ENCODE measurements at places on chromosomes 2 and 18.

- DNase-seq: no peak
These were observed 134.7 kb downstream of the ASXL3 start for GRCh38 chr18:33712719-33713118.

- DNase-seq: no peak
These were observed 99.5 kb downstream of the MAP4K4 start for GRCh38 chr2:101796825-101797600.

DNA sequence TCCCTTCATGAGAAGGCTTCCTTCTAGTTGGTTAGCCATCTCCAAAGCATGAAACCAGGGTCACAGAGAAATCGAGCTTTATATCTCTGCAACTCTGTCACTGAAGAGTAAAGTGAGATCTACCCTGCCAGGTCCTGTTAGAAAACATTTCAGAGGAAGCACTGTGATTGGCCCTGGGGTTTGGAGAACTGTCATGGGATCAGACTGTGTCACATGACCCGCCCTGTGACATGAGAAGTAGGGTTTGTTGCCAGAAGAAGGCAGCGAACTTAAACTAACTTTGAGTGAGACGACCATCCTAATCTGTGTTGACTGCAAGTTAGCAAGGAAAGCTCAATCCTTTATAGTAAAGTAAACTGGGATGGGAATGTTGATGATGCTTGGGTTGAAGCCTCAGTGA is 55.5 kb downstream of the SLC9A2 start:
- no peak for DNase-seq

DNA sequence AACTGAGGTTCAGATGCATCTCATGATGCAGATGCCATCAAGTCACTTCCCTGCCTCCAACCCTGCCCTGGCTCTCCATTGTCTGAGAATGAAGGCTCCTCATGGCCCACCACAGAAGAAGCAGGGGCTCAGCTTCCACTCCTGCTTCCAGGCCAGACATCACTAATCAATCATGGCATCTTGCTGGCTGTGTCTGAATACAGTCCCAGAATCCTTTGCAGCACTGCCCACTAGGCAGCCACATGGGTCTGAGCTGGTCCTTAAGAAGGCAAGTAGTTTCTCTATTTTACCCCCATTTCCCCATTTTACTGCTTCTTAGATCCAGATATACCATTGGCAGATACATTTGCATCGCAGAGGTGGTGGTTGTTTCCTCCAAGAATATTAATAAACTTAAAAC is 7.3 kb downstream of the ASPRV1 start:
- DNase-seq: no peak

- DNase-seq: no peak
These were observed 122.8 kb upstream of the MSH6 start for GRCh38 chr2:47660168-47660567.

DNA sequence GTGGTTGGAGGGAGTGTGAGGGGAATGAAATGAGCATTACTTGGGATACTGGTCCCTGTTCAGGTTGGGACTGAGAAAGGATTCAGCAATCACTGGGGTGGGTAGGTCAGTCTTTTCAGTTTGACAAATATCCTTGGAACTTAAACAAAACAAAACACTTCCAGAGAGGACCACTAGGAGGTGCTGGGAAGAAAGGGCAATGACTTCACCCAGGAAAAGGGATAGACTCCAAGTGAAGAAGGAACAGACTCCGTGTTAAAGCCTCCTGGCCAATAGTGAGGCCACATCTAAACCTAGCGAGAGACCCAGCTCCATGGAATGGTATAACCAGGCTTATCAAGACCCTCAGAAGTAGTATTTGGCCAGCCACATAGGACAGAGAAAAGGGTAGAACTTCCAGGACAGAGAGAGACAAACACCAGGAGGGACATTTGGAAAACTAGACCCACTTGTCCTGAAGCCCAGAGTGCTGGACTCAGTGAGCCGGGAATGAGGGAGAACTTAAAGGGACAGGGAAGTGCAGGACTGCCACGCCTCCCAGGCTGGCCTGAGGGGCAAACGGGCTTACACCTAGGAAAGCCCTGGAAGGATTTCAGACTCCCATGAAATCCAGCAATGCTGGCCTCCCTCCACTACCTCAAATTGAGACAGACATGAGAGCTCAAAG is 19.6 kb upstream of the KCNG3 start:
- peak; percentile 26 for DNase-seq

GRCh38 chr2:237392186-237392585 is 21.8 kb downstream of the COL6A3 start:
- DNase-seq: no peak

- no peak for DNase-seq
These were observed 268.8 kb downstream of the ARHGAP15 start for GRCh38 chr2:143397884-143398614.

DNA sequence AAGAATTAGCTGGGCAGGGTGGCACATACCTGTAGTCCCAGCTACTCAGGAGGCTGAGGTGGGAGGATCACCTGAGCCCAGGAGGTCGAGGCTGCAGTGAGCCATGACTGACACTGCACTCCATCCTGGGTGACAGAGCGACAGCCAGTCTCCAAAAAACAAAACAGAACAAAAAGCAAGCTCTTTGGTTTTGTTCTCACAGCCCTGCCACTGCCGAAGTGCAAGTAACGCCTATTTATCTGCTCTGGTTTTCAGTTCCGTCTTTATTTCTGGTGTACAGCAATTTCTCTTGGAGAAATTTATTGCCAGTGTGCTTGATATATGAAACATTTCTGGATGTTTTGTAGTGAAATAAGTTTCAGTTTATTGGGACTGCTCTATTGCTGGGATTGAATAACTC is 61.9 kb downstream of the RAB10 start:
- DNase-seq: no peak

GRCh38 chr2:145652036-145652435 is 1132.1 kb upstream of the ZEB2 start:
- DNase-seq: no peak

DNA sequence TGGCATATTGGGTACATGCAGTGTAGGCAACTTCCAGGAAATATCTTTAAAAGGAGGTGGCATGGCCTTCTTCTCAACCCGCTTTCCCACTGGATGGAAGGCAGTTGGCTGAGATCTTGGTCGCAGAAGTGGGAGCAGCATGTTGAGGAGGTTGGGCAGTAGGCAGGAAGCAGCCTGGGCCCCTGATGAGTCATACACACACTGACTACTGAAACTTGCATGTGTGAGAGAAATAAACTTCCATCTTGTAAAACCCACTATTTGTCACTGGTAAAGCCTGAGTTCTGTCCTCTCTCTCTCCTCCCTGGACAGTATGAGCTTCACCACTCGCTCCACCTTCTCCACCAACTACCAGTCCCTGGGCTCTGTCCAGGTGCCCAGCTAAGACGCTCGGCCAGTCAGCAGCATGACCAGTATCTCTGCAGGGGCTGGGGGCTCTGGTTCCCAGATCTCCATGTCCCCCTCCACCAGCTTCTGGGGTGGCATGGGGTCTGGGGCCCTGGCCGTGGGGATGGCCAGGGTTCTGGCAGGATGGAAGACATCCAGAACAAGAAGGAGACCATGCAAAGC is 233.8 kb upstream of the SPRED2 start:
- DNase-seq: no peak

GRCh38 chr2:172196768-172197431 is 94.2 kb upstream of the DLX2 start:
- no peak for DNase-seq

DNA sequence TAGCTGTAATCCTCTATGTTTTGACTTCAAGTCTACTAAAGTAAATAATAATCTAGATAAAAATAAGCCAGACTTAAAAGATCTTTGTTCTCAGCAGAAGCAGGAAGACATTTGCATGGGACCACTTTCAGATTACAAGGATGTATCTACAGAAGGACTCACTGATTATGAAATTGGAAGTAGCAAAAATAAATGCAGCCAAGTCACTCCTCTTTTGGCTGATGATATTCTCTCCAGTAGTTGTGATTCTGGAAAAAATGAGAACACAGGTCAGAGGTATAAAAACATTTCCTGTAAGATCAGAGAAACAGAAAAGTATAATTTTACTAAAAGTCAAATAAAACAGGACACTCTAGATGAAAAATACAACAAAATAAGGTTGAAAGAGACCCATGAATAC is 338.4 kb downstream of the ZNF804A start:
- DNase-seq: no peak

DNA sequence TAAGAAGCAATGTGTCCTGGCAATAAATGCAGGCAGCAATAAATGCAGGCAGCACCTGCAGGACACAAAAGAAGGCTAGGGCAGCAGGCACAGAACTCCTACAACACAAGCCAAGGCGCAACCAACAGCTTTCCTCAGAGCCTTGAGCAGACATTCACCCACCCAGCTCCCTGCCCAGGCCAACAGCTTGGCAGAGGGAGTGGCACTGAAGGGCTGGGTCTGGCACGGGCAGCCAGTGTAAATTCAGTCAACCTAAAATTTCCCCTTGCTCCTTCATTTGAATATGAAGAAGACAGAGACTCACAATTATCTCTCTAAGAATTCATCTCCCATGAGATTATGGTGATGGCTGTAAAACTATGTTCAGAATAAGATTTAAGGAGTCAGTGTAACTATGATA is 35.4 kb downstream of the AAK1 start:
- DNase-seq: no peak

GRCh38 chr2:3129867-3130266 is 247.8 kb downstream of the EIPR1 start:
- no peak for DNase-seq

GRCh38 chr2:199850718-199851500 is at the start of gene FTCDNL1:
Gene FTCDNL1, minus strand, starts transcription at chr2:199851192. Its CDS starts 2,230 bp downstream, at chr2:199848962.
- DNase-seq: no peak

DNA sequence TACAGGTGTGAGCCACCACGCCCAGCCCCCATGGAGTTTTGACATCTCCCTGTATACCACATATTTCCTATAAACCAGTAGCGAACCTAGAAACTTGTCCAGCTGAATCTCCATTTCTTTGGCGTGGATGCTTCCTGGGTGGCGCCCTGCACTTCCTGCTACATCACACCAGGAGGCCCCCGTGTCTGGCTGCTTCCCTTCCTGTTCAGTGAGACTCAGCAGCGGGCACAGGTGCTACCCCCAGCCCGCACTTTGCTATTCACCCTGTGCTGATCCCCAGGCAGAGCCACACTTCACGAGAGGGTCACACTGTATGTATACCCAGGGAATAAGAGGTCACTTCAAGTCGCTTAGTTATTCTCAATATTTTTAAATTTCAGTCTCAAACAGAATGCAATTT is 35.0 kb downstream of the CYP27C1 start:
- no peak for DNase-seq

GRCh38 chr2:235709969-235710879 is 216.4 kb downstream of the AGAP1 start:
- DNase-seq: no peak

- no peak for DNase-seq
These were observed 35.0 kb downstream of the TTC32 start for GRCh38 chr2:19866771-19867170.

- no peak for DNase-seq
These were observed 167.2 kb downstream of the MAP2 start for GRCh38 chr2:209591021-209591420.

DNA sequence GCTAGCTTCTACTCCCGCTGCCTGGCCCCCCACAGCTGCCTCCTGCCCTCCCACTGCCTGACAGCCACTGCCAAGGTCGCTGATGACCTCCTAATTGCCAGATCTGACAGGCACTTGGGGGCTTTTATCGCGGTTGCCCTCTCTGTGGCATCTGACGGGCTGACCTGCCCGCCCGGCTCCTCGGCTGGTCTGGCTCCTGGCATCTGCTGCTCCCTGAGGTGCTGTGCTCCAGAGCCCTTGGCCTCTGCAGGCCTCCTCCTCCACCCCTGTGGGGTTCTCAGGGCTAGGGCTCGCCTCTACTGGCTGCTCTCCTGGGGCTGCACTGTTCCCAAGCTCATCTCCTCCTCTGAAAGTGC is 43.1 kb downstream of the INHBB start:
- DNase-seq: no peak

DNA sequence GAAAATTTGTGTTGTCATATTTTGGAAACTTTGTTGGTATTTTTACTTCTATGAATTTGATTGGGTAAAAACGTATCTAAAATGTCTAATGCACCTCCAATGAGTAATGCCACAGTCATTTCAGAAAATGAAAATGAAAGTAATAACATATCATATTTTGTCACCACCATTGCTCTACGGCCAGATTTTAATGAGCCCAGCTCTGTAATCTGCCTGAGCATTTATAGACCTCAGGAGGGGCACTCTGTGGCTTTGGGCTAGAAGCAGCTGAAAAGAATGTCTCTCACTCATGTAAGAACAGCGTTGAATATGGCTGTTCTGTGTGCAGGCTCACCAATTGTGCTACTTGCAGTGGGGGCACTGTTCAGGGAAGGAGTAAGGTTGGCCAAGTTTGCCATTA is 32.7 kb upstream of the ABCA12 start:
- no peak for DNase-seq

DNA sequence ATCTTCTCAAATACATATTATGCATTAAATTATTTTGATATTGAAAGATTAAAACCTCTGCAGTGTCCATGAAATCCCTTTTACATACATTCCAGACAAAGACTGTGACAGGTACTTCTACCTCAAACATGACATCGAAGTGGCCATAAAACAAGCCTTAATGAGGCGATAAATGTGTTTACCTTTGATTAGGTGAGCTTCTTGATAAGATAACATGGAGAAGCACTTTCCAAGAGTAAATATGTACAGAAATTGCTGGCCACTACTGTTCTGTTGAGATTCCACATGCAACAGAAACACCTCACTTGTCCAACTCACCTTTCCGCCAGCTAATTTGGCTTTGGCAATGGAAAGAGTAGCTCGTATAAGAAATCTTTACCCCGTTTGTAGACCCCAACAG is 55.2 kb downstream of the ZEB2 start:
- peak; percentile 63 for DNase-seq

DNA sequence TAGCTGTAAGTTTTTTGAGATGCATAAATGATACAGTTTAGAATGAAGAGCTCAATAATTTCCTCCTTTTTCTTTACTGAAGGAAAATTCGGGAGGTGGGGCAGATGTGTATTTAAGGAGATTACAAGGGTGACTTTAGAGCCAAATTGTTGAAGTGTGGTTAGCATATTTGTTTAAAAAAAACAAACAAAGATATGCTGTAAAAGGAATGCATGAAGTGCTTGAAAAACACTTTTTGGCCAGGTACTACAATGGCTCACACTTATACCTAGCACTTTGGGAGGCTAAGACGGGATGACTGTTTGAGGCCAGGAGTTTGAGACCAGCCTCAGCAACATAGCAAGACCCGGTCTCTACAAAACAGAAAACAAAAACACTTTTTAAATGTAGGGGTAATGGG is 38.4 kb downstream of the CD302 start:
- DNase-seq: peak; percentile 38

- no peak for DNase-seq
These were observed 143.9 kb upstream of the CREB1 start for GRCh38 chr2:207385903-207386302.

GRCh38 chr2:190941571-190941970 is 61.0 kb downstream of the GLS start:
- no peak for DNase-seq

- no peak for DNase-seq
These were observed at the start of gene GAREM2 for GRCh38 chr2:26172871-26173775. Gene GAREM2, plus strand, starts transcription at chr2:26173088. Its CDS starts 133 bp downstream, at chr2:26173221.

GRCh38 chr2:74293191-74293991 is 49.8 kb downstream of the SLC4A5 start:
- no peak for DNase-seq

- no peak for DNase-seq
These were observed 24.6 kb upstream of the ACVR1 start for GRCh38 chr2:157900684-157901083.

All from LNCaP clone FGC (cell line).